ENCODE measurements at places on chromosomes 2 and 18. TPM values are rescaled to one million over a fixed set of nuclear protein-coding genes. Genes with fewer than 3 reads are reported as not detected.

The NAPG gene
- total RNA-seq, result 26.2 TPM

The CAVIN2 gene
- total RNA-seq, result 119 TPM

The CRYGD gene
- not detected for total RNA-seq

The UGT1A6 gene
- not detected for total RNA-seq

The SERPINB10 gene
- not detected for total RNA-seq

The RFX8 gene
- not detected for total RNA-seq

The CGREF1 gene
- total RNA-seq, result 0.87 TPM

The FSHR gene
- total RNA-seq, result 0.20 TPM

The EMILIN1 gene
- 15.7 TPM for total RNA-seq

The SERPINB13 gene
- total RNA-seq, result not detected

The TP53I3 gene
- total RNA-seq, result 13.3 TPM

The VWC2L gene
- not detected for total RNA-seq

The HS1BP3 gene
- total RNA-seq, result 20.2 TPM

The CD8B gene
- 1.2 TPM for total RNA-seq

The SGPP2 gene
- total RNA-seq, result 30.6 TPM

The MAPK4 gene
- 28.8 TPM for total RNA-seq

The MRPL30 gene
- 38.0 TPM for total RNA-seq

The LANCL1 gene
- 57.8 TPM for total RNA-seq

The TXNDC2 gene
- total RNA-seq, result not detected

The IL18RAP gene
- 0.99 TPM for total RNA-seq
